PC-9 (cell line): ENCODE measurements at places on chromosomes 12 and 14. TPM values are rescaled to one million over a fixed set of nuclear protein-coding genes. Genes with fewer than 3 reads are reported as not detected.

DNA sequence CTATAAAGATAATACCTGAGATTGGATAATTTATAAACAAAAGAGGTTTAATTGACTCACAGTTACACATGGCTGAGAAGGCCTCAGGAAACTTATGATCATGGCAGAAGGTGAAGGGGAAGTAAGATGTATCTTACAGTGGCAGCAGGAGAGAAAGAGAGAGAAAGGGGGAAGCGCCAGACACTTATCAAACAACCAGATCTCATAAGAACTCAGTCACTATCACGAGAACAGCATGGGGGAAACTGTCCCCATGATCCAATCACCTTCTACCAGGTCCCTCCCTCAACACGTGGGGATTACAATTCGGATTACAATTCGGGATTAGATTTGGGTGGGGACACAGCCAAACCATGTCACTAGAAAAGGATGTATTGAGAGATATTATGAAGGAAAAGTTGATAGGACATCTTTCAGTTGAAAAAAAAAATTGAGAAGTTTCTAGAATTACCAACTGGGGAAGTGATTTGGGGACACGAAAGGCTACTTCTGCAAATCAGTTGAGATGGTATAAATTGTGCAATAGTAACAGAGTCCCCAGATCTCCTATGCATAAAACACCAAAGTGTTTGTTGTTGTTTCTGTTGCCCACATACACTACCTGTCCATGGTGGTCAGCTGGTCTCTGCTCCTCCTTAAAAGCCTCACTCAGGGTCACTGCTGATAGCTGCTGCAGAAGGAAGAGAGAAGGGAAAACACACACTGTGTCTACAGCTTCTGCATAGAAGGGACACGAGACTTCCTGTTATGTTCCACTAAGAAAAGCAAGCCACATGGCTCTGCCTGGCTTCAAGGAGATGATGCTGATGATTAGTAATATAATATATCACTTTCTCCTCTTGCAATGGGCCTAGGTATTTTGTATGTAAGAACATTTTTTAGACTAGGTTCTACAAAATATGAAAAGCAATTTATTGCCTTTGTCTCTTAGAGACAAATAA lies 465.5 kb downstream of the PDZRN4 start:
- no peaks in the 10 kb centered on the region for H3K4me1 ChIP-seq
- no peaks in the 10 kb centered on the region for H3K36me3 ChIP-seq
- H3K27ac ChIP-seq = no peak overlapping the region
- no peak for DNase-seq
- H3K4me3 ChIP-seq = no peak overlapping the region

- H3K36me3 ChIP-seq = no peaks in the 10 kb centered on the region
- no peak overlapping the region for H3K4me3 ChIP-seq
- no peak overlapping the region for H3K27ac ChIP-seq
- no peak for DNase-seq
- peaks cover 8% of the 10 kb centered on the region for H3K4me1 ChIP-seq
These were observed 15.3 kb downstream of the RPS6KL1 start for GRCh38 chr14:74907744-74908143.

DNA sequence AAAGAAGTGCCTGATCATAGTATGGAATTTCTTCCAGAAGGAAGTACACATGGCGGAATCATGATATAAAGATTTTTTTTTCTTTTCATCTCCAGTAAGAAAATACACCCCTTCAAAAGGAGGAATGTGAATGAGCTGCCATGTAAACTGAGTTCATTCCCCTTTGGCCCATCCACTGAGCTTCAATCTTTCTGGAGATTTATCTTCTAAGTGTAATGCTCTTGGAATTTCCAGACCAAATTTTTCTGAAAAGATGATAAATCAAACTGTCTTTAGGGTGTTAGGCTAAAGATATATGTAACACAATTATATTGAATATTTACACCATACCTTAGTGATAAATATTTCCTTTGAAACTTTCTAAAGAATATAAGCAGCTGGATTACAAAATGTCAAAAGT lies 5.2 kb downstream of the DCN start:
- H3K4me1 ChIP-seq = no peaks in the 10 kb centered on the region
- H3K27me3 ChIP-seq = no peaks in the 10 kb centered on the region
- no peak overlapping the region for H3K4me3 ChIP-seq

GRCh38 chr14:78746086-78746595 lies 576.0 kb downstream of the NRXN3 start:
- peaks cover 6% of the 10 kb centered on the region; the same call in 1 of the 2 replicates for H3K27me3 ChIP-seq
- H3K4me1 ChIP-seq = no peaks in the 10 kb centered on the region
- H3K4me3 ChIP-seq = no peak overlapping the region
- no peak overlapping the region for H3K27ac ChIP-seq

DNA sequence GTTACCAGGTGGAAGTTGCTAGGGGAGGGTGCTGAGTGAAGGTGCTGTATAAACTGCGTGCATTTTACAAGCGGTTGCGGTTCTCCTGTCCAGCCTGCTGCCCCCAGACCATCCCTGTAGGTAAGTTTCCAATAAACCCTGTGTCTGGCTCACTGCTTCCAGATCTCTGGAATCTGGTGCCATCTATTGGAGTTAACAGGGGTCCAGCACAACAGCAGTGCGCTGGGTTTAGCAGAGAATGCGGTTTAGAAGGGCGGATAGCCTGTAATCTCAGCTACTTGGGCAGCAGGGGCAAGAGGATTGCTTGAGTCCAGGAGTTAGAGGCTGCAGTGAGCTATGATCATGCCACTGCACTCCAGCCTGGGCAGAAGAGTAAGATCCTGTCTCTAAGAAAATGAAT lies 4.9 kb downstream of the AACS start:
- no peaks in the 10 kb centered on the region for H3K27me3 ChIP-seq
- no peaks in the 10 kb centered on the region for H3K36me3 ChIP-seq
- 0 out of 2 replicates have a peak, but pooled peaks cover 10% of the 10 kb centered on the region for H3K4me1 ChIP-seq
- H3K27ac ChIP-seq = no peak overlapping the region
- no peak for DNase-seq

GRCh38 chr14:92553438-92553837 lies 39.9 kb downstream of the RIN3 start:
- no peaks in the 10 kb centered on the region for H3K4me1 ChIP-seq
- 0 out of 2 replicates have a peak, but pooled peaks cover 3% of the 10 kb centered on the region for H3K36me3 ChIP-seq
- no peak overlapping the region for H3K4me3 ChIP-seq
- no peak for DNase-seq
- no peak overlapping the region for H3K27ac ChIP-seq

DNA sequence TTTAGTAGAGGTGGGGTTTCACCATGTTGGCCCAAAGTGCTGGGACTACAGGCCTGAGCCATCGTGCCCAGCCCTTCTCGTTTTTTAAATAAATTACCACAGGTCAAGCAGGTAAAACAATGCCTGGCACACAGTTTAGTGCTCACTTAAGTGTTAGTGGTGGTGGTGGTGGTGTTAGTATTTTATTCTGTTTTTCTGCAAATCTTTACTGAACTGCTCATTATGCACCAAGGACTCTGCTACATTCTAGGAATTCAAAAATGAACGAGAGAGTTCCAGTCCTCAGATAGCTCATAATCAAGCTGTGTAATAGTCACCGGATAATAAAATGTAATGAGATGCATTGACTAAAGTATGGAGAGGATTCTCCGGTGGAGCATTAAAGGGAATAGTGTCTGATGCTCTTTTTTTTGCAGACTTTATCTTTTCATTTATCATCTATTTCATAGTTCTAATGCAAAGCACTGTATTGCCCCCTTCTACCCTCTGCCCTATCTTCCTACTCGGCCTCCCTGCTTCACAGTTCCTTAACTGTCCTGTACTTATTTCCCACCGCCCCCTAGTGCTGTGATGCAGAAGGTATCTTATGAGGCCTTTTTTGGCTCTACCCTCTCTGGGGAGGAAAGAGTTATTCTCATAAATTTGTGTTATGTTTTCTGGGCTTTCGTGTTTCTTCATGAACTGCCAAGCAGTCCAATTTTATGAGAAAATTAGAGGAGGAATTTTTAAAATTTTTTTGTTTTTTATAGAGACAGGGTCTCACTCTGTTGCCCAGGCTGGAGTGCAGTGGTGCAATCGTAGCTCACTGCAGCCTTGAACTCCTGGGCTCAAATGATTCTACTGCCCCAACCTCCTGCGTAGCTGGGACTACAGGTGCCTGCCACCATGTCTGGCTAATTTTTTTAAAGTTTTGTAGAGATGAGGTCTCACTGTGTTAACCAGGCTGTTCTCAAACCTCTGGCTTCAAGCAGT lies 1.0 kb downstream of the ITFG2 start:
- peaks cover 16% of the 10 kb centered on the region for H3K4me1 ChIP-seq
- DNase-seq = peak; percentile 57
- H3K27me3 ChIP-seq = no peaks in the 10 kb centered on the region
- peak overlapping the region; percentile 76; the same call in 1 of the 2 replicates for H3K27ac ChIP-seq
- H3K36me3 ChIP-seq = 0 out of 2 replicates have a peak, but pooled peaks cover 3% of the 10 kb centered on the region
- peak overlapping the region; percentile 78 for H3K4me3 ChIP-seq

DNA sequence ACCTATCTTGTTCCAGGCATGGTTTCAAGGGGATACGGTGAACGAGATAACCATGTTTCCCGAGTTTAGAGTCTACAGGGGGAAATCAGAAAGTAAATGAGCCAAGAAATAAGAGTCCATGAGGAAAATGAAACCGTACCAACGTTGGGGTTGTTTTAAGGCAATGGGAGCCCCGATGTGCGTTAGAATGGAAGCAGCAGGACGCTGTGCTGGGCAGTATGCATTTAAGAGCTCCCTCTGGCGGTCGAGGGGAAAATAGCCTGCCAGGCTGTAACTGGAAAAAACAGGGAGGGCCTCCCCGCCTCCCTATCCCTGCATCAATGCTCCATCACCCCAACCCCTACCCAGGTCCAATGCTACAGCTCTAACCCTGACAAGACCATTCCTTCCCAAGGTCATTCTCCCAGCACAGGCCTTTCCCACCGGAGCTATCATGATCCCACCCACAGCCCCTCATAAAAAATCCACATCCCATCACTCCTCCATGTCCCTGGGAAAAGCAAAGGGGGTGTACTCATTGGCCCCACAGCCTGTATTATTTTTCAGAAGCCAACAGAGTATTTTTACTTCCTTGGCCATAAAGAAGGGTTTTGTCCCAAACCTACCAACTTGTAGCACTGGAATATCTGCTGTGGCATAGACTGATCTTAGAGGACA lies 226.3 kb upstream of the NOS1 start:
- H3K27ac ChIP-seq = no peak overlapping the region
- no peaks in the 10 kb centered on the region for H3K4me1 ChIP-seq
- H3K4me3 ChIP-seq = no peak overlapping the region
- peaks cover 31% of the 10 kb centered on the region for H3K27me3 ChIP-seq

DNA sequence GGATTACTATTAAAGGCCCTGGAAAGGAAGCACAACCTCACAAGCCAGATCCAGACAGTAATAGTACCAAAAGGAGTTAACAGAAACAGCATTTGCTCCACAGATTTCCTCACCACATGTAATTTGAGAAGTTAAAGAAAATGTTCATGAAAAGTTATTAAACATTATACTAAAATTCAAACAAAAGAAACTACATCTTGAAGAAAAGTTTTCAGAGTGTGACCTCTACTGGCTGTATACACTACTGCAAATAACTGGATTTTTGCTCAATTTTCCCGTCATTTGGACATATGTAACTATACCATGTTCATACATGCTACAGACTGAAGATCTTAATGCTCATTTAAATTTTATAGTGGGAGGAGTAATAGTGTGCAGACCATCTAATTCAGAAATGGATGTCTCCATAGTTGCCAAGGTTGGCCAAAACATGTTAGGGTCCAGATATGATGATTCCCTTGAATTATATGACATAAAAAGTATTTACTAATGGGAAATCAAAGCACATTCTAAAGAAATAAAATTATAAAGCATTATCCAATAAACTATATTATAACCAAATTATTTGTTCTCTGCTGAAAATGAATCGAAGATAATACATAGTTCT lies 5.6 kb downstream of the KRR1 start:
- no peaks in the 10 kb centered on the region for H3K27me3 ChIP-seq
- H3K27ac ChIP-seq = no peak overlapping the region
- H3K4me3 ChIP-seq = no peak overlapping the region
- H3K36me3 ChIP-seq = peaks cover 36% of the 10 kb centered on the region
- peaks cover 14% of the 10 kb centered on the region for H3K4me1 ChIP-seq
- DNase-seq = no peak

DNA sequence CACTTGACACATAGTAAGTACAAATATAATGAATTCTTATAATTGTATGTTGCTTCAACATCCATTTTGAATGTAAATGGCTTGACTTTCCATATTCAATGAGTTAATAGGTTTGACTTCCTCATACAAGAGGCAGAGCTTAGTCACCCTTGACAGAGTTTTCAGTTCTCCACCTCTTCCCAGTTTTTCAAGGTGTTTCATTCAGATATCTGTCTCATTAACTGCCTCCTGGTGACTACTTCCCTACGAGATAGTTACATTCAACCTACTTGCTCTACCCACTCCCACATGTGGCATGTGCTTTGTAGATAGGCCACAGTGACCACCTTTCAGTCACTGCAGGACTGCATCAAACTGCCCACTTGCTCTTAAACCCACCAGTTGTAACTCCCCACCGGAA lies 60.0 kb downstream of the MYF5 start:
- H3K4me3 ChIP-seq = no peak overlapping the region
- DNase-seq = no peak
- H3K27ac ChIP-seq = no peak overlapping the region
- H3K36me3 ChIP-seq = no peaks in the 10 kb centered on the region
- peaks cover 12% of the 10 kb centered on the region for H3K4me1 ChIP-seq

GRCh38 chr14:22449600-22449905 lies 139.5 kb downstream of the DAD1 start:
- peak overlapping the region; percentile 98 for H3K27ac ChIP-seq
- H3K4me1 ChIP-seq = peaks cover 45% of the 10 kb centered on the region
- H3K27me3 ChIP-seq = no peaks in the 10 kb centered on the region
- no peak for DNase-seq
- H3K36me3 ChIP-seq = no peaks in the 10 kb centered on the region

DNA sequence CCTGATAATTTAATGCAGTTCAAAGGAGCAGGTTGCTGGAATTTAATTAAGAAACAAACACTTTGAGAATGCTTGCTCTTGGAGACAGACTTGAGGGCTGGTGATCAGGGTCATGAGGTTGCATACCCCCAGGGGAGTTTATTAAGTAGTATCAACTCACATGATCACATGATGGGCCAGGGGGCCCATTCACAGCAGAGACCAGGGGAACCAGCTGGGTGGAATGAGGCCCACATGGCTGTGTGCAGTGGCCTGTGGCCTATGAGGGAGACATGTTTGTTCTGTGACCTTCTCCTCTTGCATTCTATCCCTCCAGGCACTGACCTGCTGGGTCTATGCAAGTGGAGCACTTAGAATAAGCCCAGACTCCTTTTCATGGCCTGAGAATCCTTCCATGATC lies 266.6 kb upstream of the PWP1 start:
- no peak overlapping the region for H3K27ac ChIP-seq
- H3K4me1 ChIP-seq = no peaks in the 10 kb centered on the region
- no peaks in the 10 kb centered on the region for H3K36me3 ChIP-seq

DNA sequence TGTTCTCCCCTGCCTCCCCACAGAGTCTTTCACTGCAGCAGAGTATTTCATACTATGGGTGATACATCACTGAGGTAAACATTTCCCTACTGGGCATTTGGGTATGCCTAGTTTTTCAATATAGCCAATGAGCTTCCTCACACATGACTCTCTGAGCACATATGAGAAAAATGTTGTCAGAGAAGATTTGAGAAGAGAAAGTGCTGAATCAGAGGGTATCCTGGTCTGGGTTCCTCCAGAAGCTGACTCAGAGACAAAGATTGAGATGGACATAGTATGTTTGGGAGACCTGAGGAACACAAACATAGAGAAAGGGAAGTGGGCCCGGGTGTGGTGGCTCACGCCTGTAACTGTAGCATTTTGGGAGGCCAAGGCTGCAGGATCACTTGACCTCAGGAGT lies 12.6 kb downstream of the SLC8B1 start:
- peak; percentile 85 for DNase-seq
- peaks cover 9% of the 10 kb centered on the region; the same call in 1 of the 2 replicates for H3K36me3 ChIP-seq
- no peak overlapping the region for H3K4me3 ChIP-seq
- peaks cover 18% of the 10 kb centered on the region for H3K4me1 ChIP-seq

GRCh38 chr12:104133321-104133720 lies 4.7 kb downstream of the NFYB start:
- no peak for DNase-seq
- no peaks in the 10 kb centered on the region for H3K27me3 ChIP-seq
- H3K27ac ChIP-seq = no peak overlapping the region

The NPFF gene
- total RNA-seq = not detected in 2 replicates

The CLEC6A gene
- total RNA-seq = not detected in 2 replicates
